ENCODE measurements at places on chromosomes 6 and 20.

DNA sequence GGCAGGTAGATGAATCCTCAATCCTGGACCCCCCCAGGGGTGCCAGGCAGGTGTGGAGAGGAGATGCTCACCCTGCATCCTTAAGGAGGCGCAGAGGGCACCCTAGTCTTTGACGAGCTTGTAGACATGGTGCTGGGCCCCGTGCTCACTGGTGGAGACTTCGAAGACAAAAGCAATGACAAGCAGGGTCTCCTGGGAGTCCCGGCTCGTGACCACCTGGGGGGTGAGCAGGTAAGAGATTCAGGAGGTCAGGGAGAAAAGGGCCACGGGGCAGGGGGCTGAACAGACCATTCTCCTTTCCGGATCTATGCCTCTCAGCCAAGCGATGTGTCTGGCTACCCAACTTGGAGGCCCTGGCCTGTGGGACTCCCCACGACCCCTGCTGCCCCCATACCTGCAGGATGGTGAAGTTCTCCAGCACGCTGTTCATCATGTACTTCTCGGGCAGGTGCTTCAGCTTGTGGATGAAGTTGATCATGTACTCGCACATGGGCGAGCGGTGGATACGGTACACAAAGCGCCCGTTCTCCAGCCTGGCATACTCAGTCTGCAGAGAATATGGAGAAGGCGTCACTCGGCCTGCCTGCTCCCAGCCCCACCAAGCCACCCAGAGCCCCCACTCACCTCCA is 6.9 kb downstream of the RPL10A start:
- DNase-seq = no peak

DNA sequence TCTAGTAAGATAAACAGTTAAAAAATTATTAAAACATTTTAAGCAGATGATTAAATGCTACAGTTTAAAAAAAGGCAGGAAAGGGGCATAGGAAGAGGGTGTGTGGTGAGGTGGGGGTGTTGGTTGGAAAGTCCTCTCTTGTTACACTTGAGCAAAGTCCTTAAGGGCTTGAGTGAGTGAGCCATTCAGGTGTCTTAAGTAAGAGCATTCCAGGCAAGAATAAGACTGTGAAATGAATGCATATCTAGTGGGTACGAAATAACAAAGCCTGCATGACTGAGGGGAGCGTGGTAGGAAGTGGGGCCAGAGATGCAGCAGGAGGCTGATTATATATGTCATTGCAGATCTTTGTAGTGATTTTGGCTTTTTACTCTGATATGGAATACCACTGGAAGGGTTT is 5.1 kb downstream of the CDKAL1 start:
- DNase-seq = no peak

GRCh38 chr6:39829331-39829730 is 37.2 kb downstream of the DAAM2 start:
- DNase-seq = no peak

DNA sequence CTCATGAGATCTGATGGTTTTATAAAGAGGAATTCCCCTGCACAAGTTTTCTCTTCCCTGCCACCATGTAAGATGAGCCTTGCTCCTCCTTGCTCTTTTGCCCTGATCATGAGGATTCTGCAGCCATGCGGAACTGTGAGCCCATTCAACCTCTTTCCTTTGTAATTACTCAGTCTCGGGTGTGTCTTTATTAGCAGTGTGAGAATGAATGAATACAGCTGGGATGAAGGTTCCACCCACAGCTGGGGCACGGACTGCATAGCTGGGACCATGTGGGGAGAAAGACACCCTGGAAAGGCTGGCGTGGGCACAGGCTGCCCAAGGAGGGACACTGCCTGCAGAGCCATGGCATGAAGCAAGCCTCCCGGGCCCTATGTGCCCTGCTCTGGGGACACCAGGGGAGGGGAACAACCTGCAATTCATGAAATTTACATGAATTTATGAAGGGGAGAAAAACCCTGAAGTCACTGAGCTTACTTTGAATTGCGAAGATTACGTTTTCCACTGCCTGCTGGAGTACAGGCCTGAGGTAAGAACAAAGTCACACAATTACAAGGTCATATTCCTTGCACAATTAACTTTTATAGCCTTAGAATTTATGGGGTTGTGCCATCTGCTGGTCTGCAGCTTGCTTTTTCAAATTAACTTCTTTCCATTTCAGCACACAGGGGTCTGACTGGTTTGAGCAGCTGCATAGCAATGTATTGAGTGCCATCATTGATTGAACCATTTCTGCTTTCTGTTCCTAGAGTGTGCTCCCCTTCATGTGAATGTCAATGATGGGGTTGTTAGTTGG is 46.2 kb downstream of the SLC22A1 start:
- no peak for DNase-seq

GRCh38 chr6:161508341-161508740 is 234.5 kb upstream of the AGPAT4 start:
- DNase-seq = no peak

DNA sequence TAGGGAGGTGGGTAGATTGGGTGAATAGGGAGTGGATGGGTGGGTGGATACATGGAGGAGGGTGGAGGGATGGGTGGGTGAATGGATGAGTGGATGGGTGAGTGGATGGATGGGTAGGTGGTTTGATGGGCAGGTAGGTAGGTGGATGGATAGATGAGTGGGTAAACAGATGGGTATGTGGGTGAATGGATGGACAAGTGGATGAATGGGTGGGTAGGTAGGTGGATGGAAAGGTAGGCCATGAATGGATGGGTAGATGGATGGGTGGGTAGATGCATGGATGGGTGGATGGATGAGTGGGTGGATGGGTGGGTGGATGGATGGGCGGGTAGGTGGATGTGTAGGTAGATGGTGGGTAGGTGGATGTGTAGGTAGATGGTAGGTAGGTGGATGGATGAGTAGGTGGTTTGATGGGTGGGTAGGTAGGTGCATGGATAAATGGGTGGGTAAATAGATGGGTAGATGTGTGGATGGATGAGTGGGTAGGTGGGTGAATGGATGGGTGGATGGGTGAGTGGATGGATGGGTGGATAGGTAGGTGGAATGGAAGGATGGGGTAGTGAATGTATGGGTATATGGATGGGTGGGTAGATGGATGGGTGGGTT is 51.4 kb downstream of the NPEPL1 start:
- DNase-seq = no peak

- no peak for DNase-seq
Measured at GRCh38 chr6:126807876-126808275, 310.6 kb upstream of the RSPO3 start.

- no peak for DNase-seq
Measured at GRCh38 chr6:68635412-68635705, 277 bp downstream of the ADGRB3 start.

DNA sequence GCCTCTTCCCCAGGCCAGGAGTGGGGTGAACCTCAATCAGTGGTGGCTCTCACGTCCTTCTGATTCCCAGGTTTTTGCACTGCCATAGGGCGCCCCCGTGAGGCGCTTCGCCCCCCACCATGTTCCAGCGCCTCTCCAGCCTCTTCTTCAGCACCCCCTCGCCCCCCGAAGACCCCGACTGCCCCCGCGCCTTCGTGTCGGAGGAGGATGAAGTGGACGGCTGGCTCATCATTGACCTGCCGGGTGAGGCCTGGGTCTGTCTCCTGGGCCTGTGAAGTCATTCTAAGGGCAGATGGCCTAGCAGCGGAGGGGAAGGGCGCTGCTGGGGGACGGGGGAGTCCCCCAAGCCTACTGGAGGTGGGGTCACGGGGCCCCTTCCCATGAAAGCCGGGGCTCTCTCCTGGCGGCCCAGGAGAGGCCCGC is 4.5 kb downstream of the TP53INP2 start:
- DNase-seq = no peak

DNA sequence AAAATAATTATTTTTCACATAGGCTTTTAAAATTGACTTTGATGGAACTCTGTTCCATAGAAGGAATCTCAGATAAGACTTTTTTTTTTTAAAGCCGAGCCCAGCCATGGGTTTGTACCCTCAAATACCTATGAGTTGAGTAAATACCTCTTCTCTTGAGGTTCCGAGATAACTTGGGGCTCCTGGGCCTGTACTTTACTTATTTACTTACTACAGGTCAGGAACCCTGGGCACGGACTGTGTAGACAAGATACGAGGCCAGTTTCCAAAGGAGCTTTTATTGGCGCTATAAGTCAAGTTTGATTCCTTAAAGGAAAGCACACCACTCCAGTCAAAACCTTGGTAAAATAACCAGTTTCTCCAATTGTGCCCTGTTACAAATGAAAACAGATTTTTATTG is 7.5 kb downstream of the AFG1L start:
- no peak for DNase-seq

DNA sequence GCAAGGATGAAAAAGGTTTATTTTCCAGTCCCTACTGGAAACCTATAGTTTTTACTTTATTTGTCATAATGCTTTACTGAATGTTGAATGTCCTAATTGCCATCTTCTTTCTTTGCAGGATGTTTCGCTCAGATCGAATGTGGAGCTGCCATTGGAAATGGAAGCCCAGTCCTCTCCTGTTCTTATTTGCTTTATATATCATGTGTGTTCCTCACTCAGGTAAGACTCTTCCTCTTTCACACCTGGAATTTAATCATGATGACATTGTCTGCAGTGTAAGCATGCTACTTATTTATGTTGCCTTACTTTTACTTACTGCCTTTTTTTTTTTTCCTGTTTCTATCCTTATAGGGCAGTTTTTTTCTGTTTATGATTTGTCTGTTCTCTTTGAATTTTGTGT is 7.6 kb downstream of the ADGRG6 start:
- no peak for DNase-seq

DNA sequence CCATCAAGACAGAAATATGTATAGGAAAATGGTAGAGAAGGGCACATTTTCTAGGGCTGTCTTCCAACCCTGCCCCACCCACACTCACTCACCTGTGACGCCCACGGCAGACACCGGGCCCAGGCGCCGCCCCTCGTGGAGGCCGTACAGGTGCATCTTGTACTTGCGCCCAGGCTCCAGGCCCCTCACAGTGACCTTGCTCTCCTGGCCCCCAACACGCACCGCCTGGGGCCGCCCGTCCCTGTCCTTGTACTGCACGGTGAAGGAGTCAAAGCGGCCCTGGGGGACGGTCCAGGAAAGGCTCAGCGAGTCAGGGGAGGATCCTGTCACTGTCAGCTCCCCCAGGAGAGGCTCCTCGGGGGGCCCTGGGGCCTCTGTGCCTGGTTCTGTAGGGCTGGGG is 19.8 kb downstream of the CYP21A2 start:
- no peak for DNase-seq

DNA sequence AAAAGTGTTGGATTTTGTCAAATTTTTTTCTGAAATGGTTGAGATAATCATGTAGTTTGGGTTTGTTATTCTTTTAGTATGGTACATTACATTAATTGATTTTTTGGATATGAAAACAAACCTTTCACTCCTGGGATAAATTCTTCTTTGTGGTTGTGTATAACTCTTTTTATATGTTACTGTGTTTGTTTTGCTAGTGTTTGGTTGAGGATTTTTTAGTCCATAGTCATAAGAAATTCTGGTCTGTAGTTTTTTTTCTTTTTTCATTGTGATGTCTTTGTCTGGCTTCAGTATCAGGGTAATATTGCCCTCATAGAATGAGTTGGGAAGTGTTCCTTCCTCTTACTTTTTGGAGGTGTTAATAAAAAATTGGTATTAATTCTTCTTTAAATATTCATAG is 122.2 kb upstream of the ATXN1 start:
- DNase-seq = no peak

GRCh38 chr6:18016698-18017097 is 29.3 kb upstream of the KIF13A start:
- DNase-seq = no peak

DNA sequence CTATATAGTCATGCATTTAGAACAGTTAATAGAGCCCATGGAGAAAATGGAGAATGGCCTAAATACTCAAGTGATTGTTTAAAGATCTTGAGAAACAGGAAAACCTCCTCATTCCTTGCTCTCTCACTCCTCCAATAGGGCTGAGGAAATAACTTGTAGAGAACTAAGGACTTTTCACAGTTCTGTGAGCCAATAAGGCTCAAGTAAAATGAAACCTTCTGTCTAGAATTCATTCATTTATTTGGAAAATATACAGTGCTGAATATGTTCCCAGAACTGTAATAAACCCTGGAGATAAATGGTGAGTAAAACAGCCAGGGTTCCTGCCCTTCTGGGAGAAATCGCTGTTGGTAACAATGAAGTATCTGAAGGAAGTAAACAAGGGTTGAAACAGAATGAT is 35.3 kb downstream of the ELOVL2 start:
- no peak for DNase-seq

GRCh38 chr20:51955756-51956155 is 153.4 kb upstream of the SALL4 start:
- DNase-seq = no peak

- no peak for DNase-seq
Measured at GRCh38 chr20:37230200-37230599, 31.4 kb downstream of the GHRH start.

DNA sequence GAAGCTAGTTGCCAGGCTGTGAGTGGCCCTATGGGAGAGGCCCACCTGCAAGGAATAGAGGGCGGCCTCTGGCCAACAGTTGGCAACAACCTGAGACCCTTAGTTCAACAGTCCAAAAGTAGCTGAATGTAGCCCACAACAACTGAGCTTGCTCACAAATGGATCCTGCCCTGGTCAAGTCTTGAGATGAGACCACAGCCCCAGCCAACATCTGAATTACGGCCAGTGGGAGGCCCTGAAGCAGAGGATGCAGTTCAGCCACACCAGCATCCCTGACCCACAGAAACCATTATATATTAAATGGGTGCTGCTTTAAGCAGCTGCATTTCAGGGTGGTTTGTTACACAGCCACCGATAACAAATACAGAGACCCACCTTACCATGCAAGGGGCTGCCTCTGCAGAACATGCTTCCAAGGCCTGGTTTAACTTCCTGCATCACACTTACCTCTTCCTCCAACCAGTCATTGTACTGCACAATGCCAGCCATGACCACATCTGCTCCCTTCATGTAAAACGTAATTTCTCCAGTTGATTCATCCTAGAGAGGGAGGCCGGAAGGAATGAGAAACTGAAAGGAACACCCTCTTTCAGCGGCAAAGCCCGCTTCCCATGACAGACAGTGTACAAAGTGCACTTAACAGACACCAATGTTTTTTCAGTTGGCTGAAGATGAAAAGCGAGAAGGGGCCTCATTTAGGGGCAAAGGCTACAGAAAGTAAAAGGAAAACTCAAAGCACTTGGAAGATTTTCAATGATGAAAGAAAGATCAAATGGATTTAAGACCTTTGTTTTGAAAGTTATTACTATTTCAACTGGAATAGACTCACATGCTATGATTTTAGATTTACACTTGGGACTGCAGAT is 86.2 kb upstream of the NFATC2 start:
- DNase-seq = no peak

DNA sequence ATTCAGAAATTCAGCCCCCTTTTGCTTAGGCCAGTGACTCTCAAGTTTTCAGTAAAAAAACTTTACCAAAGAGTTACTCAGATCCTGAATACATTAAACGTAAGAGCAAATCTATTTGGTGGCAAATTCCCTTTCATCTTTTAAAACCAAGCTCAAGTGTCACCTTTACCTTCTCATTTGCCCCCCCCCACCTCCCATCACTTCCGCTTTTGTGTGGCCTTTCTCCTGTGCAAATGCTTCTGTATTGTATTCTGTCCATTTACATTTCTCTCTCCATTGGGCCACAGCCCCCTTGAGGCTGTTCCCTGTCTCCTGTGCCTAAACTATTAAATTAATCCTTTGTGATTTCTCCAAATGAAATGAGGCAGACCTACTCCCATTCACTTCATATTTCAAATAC is 1.9 kb downstream of the NOL7 start:
- no peak for DNase-seq

GRCh38 chr20:5215672-5216304 is 89.0 kb downstream of the CDS2 start:
- no peak for DNase-seq

- no peak for DNase-seq
Measured at GRCh38 chr20:37378785-37379598, 33.1 kb downstream of the SRC start.

Measured in amniotic stem cell (primary cell).